NCI-H1048 (cell line): ENCODE measurements at places on chromosomes 16 and 17.

GRCh38 chr16:71440669-71441347 is 1.0 kb downstream of the TLE7 start:
- no peak for DNase-seq

- no peak for DNase-seq
Measured at GRCh38 chr17:8359769-8360168, 16.7 kb downstream of the KRABD2 start.

GRCh38 chr16:24309258-24310142 is 53.4 kb downstream of the CACNG3 start:
- no peak for DNase-seq

- DNase-seq = no peak
Measured at GRCh38 chr17:44981221-44981968, 13.3 kb upstream of the C1QL1 start.

DNA sequence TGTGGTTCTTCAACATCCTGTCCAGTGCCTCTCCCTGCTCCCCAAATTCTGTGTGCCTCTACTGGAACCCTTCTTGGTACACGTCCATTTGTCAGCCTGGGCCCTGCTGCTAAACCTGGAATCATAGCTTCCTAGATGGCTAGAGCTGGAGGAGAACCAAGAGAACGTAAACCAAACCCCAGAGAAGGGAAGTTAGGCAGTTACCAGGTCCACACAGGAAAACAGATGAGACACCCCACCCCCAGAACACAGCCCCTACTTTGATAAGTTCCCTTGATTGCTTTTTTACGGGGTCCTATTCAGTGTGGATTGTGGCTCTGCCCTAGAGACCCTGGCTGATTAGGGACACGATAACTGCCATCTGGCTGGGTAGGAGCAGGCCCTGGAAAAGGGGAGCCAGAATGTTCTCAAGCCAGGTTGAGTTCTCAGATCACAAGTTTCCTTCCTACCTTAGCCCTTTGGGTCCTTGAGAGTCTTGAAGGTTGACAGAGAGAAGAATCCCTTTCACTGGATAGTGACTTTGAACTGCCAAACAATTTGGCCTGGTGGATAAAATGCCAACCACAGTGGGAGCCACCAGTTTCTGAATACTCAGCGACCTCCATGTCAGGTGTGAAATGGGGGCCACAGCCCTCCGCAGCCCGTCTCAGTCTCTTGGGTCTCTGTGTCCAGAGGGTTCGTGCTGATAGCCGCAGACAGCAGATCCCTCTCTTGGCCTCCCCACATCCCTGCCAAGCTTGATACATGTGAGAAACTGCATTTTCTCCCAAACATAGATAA is 7.9 kb downstream of the TBX4 start:
- DNase-seq = no peak

DNA sequence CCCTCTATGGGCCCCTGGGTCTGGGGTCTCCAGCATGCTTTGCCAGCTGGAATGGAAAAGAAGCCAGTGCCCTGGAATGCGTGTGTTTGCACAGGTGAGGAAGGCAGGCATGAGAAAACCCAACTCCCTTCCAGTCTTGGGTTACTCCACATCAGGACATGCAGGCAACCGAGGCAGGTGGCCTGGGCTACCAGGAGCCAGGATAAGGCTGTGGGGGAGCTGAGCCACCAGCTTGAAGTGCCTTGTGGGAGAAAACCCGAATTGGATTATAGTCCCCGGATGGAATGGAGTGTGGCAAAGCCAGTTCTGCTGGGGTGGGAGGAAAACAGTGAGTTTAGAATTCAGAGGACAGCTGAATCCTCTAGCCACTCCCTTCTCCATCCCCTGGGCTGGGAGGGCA is 7.2 kb downstream of the SRCIN1 start:
- peak; percentile 37 for DNase-seq

- DNase-seq = no peak
Measured at GRCh38 chr17:55518510-55518909, 7.3 kb upstream of the SMIM36 start.

GRCh38 chr17:50174444-50174843 is 8.6 kb downstream of the SGCA start:
- DNase-seq = no peak

GRCh38 chr16:49766225-49766624 is 89.7 kb downstream of the ZNF423 start:
- DNase-seq = no peak

- no peak for DNase-seq
Measured at GRCh38 chr17:36593656-36594316, 2.1 kb downstream of the DHRS11 start.

DNA sequence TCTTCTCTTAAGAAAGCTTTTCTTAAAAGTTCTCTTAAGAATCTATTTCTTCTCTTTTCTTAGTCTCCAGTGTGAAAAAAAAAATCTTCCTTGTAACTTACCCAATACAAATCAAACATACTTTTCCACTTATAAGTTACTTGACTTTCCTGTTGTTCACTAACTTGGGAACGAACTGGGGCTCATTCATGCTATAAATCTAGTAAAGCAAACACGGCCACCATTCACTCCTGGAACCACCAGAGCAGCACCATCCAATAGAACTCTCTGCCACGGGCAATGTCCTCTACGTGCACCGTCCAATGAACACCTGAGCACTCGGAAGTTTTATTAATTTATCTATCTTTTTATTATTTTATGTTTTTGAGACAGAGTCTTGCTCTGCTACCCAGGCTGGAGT is 20.8 kb downstream of the SRP68 start:
- DNase-seq = no peak

GRCh38 chr16:65069065-65069464 is 52.8 kb downstream of the CDH11 start:
- DNase-seq = no peak

DNA sequence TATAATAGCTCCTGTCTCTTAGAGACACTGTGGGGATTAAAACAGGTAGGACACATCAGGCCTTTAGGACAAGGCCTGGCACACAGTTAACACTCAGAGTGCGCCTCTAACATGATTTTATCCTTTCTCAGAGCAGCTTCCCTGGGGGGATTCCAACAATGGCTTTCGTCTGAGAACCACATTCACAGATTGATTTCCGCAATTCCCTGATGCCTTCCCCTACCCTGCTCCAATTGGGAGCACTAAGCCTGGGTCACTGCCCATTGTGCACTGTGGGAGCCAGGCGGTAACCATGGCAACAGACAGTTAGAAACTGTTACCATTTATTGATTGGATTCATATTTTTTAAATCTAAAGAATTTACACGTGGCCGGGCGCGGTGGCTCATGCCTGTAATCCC is 5.9 kb upstream of the ALKBH5 start:
- DNase-seq = no peak

DNA sequence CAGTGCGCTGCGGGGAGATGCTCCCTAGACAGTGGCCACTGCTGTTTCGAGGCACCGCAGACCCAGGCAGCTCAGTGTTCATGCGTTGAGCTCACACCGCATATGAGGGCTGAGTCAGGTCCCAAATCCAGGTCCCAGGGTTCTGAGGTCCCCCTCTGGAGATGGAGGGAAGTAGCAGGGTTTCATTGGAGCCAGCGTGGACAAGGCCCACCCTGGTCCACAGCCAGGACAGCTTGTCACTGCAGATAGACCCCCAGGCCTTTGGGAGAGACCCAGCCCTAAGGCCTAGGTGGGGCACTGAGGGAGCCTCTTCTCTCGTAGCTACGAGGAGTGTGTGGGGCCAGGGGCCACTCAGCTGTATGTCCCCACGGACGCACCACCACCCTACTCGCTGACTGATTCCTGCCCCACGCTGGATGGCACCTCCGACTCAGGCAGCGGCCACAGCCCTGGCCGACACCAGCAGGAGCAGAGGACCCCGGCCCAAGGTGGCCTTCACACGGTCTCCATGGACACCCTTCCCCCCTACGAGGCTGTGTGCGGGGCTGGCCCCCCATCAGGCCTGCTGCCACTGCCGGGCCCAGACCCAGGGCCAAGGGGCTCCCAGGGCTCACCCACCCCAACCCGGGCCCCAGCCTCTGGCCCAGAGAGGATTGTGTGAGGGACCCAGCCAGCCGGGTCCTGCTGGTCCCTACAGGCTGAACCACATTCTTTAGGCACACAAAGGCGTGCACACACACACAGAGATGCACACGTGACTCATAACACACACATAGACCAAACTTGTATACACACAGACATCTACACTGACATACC is 53.4 kb downstream of the BEAN1 start:
- DNase-seq = no peak

DNA sequence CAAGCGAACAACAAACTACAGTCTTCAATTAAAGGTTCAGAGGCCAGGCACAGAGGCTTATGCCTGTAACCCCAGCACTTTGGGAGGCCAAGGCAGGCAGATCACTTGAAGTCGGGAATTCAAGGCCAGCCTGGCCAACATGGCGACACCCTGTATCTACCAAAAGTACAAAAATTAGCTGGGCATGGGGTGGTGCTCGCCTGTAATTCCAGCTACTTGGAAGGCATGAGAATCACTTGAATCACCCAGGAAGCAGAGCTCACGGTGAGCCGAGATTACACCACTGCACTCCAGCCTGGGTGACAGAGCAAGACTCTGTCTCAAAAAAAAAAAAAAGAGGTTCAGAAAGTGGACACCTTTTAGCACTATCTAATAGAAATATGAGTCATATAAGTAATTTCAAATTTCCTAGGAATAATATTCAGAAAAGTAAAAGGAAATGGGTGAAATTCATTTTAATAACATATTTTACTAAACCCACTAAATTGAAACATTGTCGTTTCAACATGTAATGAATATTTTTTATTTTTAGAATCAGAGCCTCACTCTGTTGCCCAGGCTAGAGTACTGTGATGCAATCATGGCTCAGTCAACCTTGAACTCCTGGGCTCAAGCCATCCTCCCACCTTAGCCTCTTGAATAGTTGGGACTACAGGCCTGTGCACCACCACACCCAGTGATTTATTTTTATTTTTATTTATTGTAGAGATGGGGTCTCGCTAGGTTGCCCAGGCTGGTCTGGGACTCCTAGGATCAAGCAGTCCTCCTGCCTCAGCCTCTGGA is 15.2 kb upstream of the MARCHF10 start:
- no peak for DNase-seq

DNA sequence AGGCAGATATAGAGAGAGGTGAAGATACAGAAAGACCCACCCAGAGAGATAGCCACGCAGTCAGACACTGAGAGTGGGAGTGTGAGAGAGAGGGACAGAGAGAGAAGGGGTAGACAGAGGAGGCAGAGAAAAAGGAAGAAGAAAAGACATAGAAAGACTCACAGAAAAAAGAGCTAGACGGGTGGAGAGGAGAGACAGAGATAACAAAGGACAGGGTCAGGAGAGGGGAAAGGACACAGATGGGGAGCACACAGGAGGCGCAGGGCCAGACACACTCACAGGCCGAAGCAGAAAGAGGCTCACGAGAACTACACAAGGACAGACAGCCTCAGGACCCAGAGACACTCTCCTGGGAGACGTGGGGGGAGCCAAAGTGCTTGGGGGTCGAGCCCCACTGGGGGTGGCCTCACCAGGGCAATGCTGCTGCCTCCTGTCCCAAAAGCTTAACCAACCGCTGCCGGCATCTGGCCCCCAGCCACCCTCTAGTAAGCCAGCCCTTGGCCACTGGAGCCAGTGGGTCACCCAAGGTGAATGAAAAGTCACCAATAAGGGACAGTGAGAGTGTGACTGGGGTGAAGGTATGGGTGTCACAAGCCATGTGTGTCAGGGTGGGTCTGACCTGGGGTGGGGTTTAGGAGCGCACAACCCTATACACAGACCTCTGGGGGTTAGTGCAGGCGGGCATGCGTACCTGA is 3.8 kb downstream of the ZNF385C start:
- no peak for DNase-seq

DNA sequence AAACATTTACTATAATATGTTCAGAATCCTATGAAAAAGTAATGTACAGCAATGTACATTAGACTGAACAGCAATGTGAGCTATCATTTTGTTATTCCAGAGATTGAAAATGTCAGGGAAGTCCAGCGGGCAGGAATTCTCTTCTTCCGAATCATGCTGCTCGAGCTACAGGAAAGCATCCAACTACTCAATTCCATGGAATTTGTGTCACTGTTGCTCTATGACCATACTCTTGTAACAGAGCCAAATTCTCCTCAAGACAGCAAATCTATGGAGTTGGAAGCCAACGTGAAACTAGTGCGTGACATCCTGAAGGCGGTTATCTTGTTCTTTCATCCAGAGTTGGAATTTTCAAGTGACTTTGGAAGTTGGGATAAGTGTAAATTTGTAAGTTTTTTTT is 24.8 kb upstream of the NSRP1 start:
- DNase-seq = no peak

- no peak for DNase-seq
Measured at GRCh38 chr17:68592682-68593641, 8.2 kb downstream of the FAM20A start.

DNA sequence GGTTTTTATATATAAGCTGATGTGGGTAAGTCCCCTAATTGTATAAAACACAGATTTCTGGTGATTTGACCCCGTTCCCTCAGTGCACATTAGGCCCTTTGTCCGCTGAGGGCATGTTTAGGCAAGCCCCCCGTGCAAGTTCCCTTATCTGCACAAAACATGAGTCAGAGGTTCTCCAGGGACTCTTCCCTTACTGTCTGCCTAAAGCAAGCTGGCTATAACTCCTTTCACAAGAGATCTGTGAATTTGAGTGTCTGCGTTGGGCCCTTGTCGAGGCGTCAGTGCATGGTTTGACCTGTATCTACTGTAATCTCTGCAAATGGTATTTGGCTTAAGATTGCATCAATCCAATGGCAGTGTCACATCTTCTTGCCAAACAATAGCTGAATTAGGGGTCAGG is 712.8 kb downstream of the CDH8 start:
- DNase-seq = no peak

- no peak for DNase-seq
Measured at GRCh38 chr16:88678224-88678979, 7.9 kb downstream of the SNAI3 start.

DNA sequence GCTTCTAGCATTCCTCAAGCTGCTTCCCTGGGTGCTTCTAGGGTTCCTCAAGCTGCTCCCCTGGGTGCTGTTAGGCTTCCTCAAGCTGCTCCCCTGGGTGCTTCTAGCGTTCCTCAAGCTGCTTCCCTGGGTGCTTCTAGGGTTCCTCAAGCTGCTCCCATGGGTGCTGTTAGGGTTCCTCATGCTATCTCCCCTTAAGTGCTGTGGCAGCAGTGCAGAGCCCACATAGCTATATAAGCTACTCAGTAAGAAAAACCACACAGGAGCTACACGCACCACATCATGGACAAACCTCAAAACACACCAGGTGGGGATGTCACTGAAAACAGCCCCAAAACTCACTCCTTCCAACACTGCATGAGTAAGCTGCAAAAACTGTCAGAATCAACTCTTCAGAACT is 35.2 kb downstream of the ANKRD11 start:
- no peak for DNase-seq

GRCh38 chr17:50169121-50169764 is 3.4 kb downstream of the SGCA start:
- DNase-seq = peak; percentile 52

DNA sequence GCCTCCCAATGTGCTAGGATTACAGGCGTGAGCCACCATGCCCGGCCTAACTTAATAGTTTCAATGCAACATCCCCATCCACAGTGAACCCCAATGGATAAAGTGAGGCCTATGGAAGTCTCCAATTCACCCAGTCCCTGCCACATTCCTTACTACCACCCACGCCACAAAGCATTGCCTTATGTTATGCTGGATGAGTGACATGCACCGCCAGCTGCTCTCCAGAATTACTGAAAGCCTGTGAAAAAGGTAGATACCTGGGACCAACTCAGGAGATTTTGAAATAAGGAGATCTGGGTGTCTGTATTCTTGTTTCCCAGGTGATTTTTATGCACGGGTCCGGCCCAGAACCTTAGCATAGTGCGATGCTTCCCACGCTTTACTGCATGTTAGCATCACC is 16.9 kb upstream of the GAS7 start:
- no peak for DNase-seq

- DNase-seq = no peak
Measured at GRCh38 chr16:6969594-6969993, 363.1 kb upstream of the RBFOX1 start.
